ENCODE measurements at places on chromosomes 6 and 20.

DNA sequence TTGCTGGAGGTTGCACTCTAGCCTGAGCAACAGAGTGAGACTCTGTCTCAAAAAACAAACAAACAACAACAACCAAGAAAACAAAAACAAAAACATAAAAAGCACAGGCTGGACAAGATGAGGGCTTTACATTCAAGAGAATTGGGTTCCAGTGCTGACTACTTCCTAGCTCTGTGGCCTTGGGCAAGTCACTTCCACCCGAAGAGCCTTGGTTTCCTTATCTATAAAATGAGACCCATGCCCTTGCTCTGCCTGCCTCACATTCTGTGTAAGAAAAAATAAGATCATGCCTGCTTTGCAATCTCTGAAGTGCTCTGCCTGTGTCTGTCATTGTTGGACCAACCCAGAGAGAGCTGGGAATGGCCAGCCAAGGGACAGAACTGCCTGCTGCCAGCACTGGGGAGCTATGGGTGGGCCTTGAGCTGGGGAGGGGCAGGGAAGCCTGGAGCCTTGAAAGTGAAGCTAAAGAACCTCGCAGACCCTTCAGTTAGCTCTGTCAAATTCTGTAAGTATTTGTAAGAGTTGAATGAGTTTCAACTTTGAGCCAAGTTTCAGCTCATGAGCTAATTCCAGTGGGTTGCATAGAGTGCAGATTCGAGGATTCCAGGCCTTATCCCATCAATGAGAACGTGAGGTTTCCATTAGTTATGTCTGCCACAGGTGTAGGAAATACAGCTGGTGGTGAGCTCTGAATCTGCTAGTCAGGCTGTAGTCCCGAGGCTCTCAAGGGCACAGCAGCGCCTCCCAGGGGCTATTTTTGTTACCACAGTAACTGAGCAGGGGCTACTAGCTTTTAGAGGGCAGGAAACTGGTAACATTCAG lies 93.2 kb downstream of the DLGAP4 start:
- DNase-seq: no peak

GRCh38 chr6:74925683-74926082 lies 280.2 kb downstream of the COL12A1 start:
- no peak for DNase-seq

DNA sequence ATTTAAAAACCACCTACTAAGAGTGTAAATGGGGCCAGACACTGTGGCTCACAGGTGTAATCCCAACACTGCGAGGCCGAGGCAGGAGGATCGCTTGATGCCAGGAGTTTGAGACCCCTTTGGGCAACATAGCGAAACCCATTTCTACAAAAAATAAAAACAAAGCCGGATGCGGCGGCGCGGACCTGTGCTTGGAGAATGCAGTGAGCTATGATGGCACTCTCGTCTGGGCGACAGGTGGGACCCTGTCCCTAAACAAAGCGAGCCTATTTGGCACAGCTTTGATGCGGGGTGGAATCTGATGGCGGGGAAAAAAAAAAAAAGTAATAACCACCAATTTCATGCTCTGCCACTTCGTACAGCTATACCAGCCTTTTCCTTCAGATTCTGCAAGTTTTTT lies 1.1 kb downstream of the TCP1 start:
- DNase-seq: no peak

- DNase-seq: no peak
Measured at GRCh38 chr6:42958125-42958524, 2.4 kb upstream of the GNMT start.

GRCh38 chr6:128053109-128053508 lies 152.3 kb upstream of the THEMIS start:
- DNase-seq: no peak

GRCh38 chr6:165082636-165083035 lies 226.8 kb downstream of the C6orf118 start:
- DNase-seq: peak; percentile 67

DNA sequence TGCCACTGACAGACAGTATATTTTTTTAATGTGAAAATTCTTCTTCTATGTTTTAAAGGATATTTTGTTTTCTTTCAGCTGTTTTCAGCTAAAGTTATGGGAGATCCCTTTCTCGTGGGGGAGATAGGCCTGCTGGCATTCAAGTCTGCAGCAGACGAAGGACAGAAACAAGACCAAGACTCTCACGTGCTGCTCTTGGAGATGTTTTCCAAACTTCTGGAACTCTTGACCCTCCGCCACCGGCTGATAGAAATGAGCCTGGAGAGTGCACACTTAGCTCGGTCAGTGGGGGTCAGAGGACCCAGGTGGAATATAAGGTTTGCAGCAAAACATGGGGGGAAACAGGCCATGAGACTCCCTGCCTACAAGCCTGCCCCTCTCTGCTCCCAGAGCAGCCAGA lies 120.5 kb downstream of the CD164 start:
- no peak for DNase-seq

GRCh38 chr6:109523478-109523877 lies 40.5 kb upstream of the ZBTB24 start:
- no peak for DNase-seq

- no peak for DNase-seq
Measured at GRCh38 chr6:163457637-163458561, 43.4 kb downstream of the QKI start.

DNA sequence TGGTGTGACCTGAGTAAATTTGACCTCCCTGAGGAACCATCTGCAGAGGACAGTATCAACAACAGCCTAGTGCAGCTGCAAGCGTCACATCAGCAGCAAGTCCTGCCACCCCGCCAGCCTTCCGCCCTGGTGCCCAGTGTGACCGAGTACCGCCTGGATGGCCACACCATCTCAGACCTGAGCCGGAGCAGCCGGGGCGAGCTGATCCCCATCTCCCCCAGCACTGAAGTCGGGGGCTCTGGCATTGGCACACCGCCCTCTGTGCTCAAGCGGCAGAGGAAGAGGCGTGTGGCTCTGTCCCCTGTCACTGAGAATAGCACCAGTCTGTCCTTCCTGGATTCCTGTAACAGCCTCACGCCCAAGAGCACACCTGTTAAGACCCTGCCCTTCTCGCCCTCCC lies 24.3 kb downstream of the GTSF1L start:
- DNase-seq: no peak

DNA sequence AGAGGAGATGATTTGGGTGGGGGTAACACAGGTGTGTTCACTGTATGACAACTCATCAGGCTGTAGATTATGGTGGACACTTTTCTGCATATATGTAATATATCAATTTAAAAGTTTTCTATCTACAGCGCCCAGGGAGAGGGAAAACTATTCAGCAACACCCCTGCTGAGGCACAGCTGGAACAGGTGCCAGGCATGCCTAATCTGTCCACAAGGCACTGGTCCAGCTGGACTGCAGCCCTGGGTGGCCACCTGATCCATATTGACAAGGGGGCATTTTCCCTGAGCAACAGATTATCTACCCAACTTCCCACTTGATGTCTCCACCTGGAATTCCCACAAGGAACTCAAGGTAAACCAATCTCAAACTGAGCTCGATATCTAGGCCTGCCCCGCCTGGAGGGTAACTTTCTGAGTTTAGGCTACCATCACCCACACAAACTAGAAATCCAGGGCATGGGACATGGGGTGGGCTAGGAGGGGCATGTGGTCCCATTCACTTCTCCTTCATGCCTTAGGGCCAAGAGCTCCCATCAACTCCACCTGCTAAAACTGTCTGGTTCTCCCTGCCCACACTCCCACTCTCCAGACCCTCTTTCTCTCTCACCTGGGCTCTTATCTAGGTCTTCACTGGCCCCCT lies 4.6 kb downstream of the SLC22A16 start:
- DNase-seq: no peak

DNA sequence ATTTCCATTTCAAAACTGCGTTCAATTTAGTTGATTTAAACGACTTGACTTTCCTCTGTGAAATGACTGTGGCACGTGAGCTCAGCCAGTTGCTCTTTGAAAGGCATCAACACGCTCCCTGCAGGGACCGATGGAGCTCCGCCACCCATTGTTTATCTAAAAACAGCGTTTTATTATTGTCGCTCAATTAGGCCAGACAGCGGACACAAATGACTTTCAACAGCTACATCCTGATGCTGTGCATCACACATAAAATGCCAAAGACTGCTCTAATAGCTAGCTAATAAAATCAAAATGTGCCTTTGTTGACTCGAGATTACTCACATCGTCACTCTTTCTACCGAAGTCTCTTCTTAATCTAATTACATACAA lies 332.5 kb downstream of the CD83 start:
- DNase-seq: no peak

DNA sequence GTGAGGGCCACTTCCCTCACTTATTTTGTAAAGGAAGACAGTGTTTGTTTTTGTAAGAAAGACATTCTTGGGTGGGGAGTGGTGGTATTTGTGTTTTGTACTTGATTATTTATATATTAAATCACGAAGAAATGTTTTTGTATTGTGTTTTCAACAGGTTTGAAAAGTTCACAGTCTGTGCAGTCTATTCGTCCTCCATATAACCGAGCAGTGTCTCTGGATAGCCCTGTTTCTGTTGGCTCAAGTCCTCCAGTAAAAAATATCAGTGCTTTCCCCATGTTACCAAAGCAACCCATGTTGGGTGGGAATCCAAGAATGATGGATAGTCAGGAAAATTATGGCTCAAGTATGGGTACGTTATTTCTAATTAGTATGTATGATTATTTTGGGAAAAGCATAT lies 137.2 kb downstream of the NCOA3 start:
- no peak for DNase-seq
